ENCODE measurements at places on chromosomes 3 and 15. TPM values are rescaled to one million over a fixed set of nuclear protein-coding genes. Genes with fewer than 3 reads are reported as not detected.

The RTP3 gene
- 0.08 TPM for total RNA-seq

The GOLGA8A gene
- total RNA-seq = 38.6 TPM

The ULK3 gene
- 35.5 TPM for total RNA-seq

The NR2E3 gene
- total RNA-seq = 0.19 TPM

The MAP3K13 gene
- 7.1 TPM for total RNA-seq

The SLCO2A1 gene
- 0.03 TPM for total RNA-seq

The CXCR6 gene
- not detected for total RNA-seq

The PP2D1 gene
- total RNA-seq = not detected

The RBP2 gene
- not detected for total RNA-seq

The CSPG4 gene
- 268 TPM for total RNA-seq

The CEMIP gene
- total RNA-seq = 68.8 TPM

The SLC24A5 gene
- not detected for total RNA-seq

The THSD4 gene
- total RNA-seq = 33.2 TPM

The SOX14 gene
- total RNA-seq = not detected

The CRYGS gene
- 0.40 TPM for total RNA-seq

The GLT8D1 gene
- total RNA-seq = 68.8 TPM

The IL5RA gene
- total RNA-seq = not detected

The OCA2 gene
- 0.19 TPM for total RNA-seq

The DISP2 gene
- 1.0 TPM for total RNA-seq

The CCR1 gene
- total RNA-seq = 0.03 TPM

The HOMER2 gene
- 18.2 TPM for total RNA-seq

The PLCB2 gene
- total RNA-seq = 1.9 TPM

The ELL3 gene
- 1.2 TPM for total RNA-seq

The B3GNT5 gene
- 3.1 TPM for total RNA-seq

The CFAP91 gene
- 0.50 TPM for total RNA-seq

The STRIT1 gene
- not detected for total RNA-seq

The PLA2G4D gene
- total RNA-seq = not detected

The SCAPER gene
- total RNA-seq = 3.7 TPM

The WDR93 gene
- not detected for total RNA-seq

The ABHD6 gene
- total RNA-seq = 10.4 TPM

The GATA2 gene
- 6.3 TPM for total RNA-seq

The BNC1 gene
- total RNA-seq = 3.1 TPM

The KBTBD13 gene
- total RNA-seq = not detected

The CSTA gene
- not detected for total RNA-seq

The ESYT3 gene
- 0.38 TPM for total RNA-seq

The VPS33B gene
- total RNA-seq = 19.1 TPM

The CSPG5 gene
- 1.5 TPM for total RNA-seq

The CADM2 gene
- 0.21 TPM for total RNA-seq

The CCRL2 gene
- total RNA-seq = not detected

The CFAP100 gene
- total RNA-seq = not detected

The CPB1 gene
- not detected for total RNA-seq

The OR5H2 gene
- total RNA-seq = not detected

The MYRIP gene
- not detected for total RNA-seq

The ISG20 gene
- 383 TPM for total RNA-seq

The CD86 gene
- not detected for total RNA-seq

The CHL1 gene
- 0.13 TPM for total RNA-seq

The C2CD4A gene
- total RNA-seq = not detected

The CLDN1 gene
- 2.2 TPM for total RNA-seq

The SPINK8 gene
- not detected for total RNA-seq

The ADCY5 gene
- total RNA-seq = 0.04 TPM

The FSIP1 gene
- 2.6 TPM for total RNA-seq

The SERPINI2 gene
- total RNA-seq = not detected

The GCNT3 gene
- not detected for total RNA-seq

The CKMT1B gene
- total RNA-seq = not detected
